ENCODE measurements at places on chromosomes 1 and 21.

DNA sequence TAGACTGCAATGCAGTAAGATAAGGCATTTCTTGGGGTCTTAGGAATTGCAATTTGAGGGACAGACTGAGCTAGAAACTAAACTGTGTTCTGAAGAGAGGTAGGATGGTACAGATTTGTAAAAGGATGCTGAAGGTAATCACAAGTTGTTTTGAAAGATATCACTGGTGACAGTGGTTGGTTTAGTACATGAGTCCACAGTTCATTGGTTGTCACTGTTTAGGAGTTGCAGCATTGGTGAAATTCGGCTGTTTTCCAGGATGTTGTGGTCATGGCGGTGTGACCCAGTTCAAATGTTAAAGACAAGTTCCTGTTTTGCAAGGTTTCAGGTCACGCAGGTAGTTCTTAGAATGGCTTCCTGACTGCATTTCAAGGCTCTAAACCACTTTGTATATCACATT is 292.8 kb upstream of the B3GALT2 start:
- no peak for DNase-seq

GRCh38 chr1:162702628-162703027 is 70.4 kb downstream of the DDR2 start:
- DNase-seq = no peak

- peak; percentile 2 for DNase-seq
These were observed 71.3 kb upstream of the MUTYH start for GRCh38 chr1:45411510-45411899.

DNA sequence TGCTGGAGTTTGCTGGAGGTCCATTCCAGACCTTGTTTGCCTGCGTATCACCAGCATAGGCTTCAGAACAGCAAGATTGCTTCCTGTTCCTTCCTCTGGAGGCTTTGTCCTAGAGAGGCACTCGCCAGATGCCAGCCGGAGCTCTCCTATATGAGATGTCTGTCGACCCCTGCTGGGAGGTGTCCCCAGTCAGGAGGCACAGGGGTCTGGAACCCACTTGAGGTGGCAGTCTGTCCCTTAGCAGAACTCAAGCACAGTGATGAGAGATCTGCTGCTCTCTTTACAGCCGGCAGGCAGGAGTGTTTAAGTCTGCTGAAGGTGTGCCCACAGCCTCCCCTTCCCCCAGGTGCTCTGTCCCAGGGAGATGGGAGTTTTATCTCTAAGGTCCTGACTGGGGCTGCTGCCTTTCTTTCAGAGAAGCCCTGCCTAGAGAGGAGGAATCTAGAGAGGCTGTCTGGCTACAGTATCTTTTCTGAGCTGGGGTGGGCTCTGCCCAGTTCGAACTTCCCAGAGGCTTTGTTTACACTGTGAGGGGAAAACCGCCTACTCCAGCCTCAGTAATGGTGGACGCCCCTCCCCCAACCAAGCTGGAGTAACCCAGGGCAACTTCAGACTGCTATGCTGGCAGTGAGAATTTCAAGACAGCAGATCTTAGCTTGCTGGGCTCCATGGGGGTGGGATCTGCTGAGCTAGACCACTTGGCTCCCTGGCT is 205.0 kb downstream of the GPR52 start:
- DNase-seq = no peak

DNA sequence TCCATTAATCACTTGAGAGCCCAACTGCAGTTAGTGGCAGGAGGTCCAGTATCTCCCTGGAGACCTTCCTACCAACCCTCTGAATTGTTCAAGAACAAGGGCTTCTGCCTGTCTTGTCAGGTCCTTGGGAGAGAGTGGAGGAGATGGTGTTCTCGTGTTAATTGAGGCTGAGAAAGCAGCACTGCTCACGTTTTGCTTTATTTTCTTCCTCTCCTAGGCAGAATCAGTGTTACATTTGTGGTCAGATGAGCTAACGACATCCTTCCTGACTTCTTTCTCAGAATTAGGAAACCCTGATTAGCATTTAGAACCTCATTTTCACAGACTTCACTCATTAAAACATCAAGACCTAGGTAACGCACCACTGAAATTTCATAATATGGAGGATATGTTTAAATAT is 26.4 kb upstream of the LRIG2 start:
- DNase-seq = no peak

DNA sequence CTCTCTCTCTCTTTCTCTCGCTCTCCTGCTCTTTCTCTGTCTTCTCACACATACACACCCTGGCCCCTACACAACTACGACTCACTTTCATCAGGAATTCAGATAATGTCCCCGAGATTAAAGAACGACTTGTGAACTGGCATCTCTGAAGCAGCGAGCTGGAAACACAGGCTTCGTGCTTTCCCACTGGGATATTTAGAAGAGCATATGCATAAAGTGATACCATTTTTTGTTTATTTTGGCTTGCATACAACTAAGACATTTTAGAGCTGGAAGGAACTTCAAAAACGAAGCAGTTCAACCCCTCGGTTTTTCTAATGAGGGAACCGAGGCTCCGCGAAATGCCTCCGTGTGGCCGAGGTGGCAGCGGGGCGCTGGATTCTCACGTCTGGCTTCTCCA is 88.6 kb downstream of the ZBTB18 start:
- DNase-seq = no peak

- peak; percentile 27 for DNase-seq
These were observed 7.1 kb downstream of the RIIAD1 start for GRCh38 chr1:151728151-151729054.

- DNase-seq = no peak
These were observed 250.2 kb downstream of the PLA2G4A start for GRCh38 chr1:187078916-187079315.

- DNase-seq = no peak
These were observed 50.0 kb upstream of the TENT5C start for GRCh38 chr1:117555806-117556205.

DNA sequence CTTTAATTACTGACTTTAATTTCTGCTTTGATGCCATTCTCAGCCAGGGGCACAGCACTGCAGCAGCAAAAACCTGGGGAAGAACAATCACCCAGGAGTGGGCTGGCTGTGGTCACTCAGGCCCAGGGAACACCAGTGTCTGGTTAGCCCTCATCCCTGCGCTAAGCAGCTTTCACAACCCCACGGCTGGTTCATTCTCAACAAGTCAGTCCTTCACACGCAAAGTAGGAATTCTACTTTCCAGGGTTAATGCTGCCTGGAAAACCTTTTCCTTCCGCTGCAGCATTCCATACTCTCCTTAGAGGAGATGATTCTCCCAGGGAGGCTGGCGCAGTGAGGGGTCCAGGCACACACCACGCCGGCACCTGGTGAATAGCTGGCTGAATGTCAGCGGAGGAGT is 24.3 kb upstream of the KCNE1 start:
- DNase-seq = no peak

DNA sequence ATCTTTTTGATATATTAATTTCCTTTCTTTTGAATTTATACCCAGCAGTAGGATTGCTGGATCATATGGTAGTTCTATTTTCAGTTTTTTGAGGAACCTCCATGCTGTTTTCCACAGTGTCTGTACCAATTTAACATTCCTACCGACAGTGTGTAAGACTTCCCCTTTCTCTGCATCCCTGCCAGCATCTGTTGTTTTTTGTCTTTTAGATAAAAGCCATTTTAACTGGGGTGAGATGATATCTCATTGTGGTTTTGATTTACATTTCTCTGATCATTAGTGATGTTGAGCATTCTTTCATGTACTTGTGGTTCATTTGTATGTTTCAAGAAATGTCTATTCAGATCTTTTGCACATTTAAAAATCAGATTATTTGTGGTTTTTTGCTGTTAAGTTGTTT is 62.4 kb upstream of the STUM start:
- no peak for DNase-seq

DNA sequence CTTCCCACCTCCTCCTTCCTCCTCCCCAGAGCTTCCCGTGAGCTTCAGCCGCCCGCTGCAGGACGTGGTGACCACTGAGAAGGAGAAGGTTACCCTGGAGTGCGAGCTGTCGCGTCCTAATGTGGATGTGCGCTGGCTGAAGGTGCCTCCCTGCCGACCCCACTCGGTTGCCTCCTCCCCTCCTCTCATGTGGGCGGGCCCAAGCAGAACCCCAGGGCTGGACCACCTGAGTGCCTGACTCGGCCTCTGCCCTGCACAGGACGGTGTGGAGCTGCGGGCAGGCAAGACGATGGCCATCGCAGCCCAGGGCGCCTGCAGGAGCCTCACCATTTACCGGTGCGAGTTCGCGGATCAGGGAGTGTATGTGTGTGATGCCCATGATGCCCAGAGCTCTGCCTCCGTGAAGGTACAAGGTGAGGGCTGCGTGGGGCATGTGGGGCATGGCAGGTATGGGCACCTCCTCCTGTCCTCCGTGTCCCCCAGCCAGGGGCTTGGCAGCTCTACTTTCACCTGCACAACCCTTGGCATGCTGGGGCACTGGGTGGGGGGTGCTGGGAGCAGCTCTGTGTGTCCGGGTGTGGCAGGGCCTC is 69.2 kb downstream of the OBSCN start:
- DNase-seq = no peak

DNA sequence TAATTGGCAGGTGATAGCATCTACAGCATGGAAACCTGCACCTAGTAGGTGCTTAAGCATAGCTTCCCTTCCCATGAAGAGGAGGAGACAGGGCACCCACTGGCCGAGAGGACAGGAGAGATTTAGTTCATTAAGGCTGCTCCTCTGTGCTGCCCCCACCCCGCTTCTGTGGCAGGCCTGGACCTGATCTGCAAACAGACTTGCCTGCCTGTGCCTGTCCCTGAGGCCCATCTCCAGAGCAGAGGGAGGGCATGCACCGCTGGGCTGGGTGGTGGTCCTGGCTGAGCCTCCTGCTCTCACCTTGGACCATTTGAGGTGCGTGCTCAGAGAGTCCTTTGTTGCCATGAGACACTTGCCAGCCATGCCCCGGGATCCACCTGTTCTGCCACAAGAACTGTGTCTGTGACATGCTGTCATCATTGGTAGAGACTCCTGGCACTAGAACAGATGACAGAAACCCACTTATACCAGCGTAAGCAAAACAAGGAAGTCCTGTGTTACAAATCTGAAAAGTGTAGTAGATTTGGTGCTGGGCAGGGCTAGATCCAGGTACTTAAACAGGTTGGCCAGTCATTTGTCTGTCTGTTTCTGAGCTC is 55.6 kb downstream of the PTPRF start:
- DNase-seq = no peak

- DNase-seq = no peak
These were observed 158.0 kb downstream of the TGFB2 start for GRCh38 chr1:218503102-218503501.

GRCh38 chr1:246947255-246947654 is 15.5 kb upstream of the AHCTF1 start:
- DNase-seq = peak; percentile 24

DNA sequence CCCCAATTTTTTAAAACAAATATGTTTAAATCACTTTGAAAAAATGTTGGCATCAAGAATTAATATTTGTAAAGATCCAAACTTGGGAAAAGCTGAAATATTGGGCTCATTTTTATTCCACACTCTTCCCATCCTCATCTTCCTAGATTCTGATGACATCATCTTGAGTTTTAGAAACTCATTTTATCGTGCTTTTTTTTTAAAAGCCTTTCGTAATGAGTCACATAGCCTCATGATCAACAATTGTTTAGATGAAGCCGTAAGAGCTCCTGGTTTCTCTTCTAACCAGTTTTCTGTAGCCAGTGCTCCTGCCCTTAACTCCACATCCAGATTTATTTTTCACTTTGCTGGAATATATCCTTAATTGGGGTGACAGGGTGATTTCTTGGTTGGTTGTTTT is 78.6 kb downstream of the POFUT2 start:
- DNase-seq = peak; percentile 72

- peak; percentile 67 for DNase-seq
These were observed 434.6 kb upstream of the CHRM3 start for GRCh38 chr1:238951809-238952208.

GRCh38 chr1:8136766-8137165 is 110.7 kb upstream of the ERRFI1 start:
- DNase-seq = no peak

GRCh38 chr1:54606096-54606989 is 17.0 kb downstream of the FAM151A start:
- DNase-seq = no peak

DNA sequence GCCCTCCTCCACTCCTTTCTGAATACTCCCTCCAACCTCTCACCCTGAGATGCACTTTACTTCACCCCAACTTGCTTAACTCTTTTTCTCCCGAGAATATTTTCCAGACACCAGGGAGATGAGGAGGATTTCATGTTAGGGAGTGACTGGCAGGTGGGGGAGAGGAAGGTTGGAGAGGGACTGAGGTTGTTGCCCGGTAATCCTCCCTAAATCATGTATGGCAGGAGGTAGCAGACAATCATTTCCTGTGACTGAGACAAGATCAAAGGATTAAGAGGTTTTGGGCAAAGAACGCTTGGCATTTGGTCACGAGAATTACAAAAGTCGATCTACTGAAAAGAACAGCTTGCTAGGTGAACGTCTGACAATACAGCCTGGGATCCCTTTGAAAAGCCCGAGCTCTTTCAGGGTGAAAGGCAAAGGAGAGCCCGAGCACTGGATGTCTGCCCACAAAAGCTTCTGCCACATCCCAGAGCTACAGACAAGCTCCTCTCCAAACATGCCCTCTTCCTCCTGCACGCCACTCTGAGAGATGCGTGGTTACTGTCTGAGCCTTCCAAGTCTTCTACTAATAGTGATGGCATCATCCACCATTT is 154.1 kb downstream of the DAB1 start:
- no peak for DNase-seq

- DNase-seq = no peak
These were observed 18.1 kb upstream of the POFUT2 start for GRCh38 chr21:45305836-45306235.

- peak; percentile 59 for DNase-seq
These were observed at the start of gene SLC44A3 for GRCh38 chr1:94819945-94820746. Gene SLC44A3, plus strand, starts transcription at chr1:94820357. Its CDS starts 95 bp downstream, at chr1:94820452.

DNA sequence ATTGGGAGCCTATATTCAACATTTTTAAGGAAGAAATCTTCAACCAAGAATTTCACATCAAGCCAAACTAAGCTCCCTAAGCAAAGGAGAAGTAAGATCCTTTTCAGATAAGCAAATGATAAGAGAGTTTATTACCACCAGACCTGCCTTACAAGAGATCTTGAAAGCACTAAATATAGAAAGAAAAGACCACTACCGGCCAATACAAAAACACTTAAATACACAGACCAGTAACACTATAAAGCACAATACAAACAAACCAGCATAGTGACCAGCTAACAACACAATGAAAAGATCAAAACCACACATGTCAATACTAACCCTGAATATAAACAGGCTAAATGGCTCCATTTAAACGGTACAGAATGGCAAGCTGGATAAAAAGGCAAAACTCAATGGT is 165.4 kb downstream of the MRPL39 start:
- DNase-seq = no peak

- no peak for DNase-seq
These were observed 30.0 kb downstream of the HIVEP3 start for GRCh38 chr1:41888756-41889155.

DNA sequence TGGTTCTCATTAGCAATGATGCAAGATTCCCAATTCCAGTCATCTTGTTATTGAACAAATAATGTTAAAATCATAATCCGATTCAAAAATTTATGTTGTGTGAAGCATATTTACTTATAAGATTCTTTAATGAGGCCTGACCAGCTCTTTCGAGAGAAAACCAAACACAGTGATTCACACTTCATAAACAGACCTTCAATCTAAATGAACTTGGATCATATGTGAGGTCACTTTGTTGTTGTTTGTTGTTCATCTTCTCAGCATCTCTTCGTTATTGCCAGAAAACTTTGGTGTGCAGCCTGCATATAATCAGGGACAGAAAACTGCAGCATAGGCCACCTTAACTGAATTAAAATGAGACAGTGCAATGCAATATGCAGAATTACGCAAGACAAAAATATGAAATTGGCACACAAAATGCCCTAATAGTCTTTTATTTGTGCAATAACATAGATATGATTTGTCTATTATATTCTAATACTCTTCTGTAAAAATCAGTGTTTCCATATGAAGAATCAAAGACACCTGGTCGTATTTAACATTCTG is 30.1 kb downstream of the NCAM2 start:
- DNase-seq = no peak

All from EL (cell line).